ENCODE measurements at places on chromosomes 5 and 9. TPM values are rescaled to one million over a fixed set of nuclear protein-coding genes. Genes with fewer than 3 reads are reported as not detected.

The RPS23 gene
- 1,193 TPM for total RNA-seq

The TMEM161B gene
- total RNA-seq, result 12.3 TPM

The FBLL1 gene
- 0.29 TPM for total RNA-seq

The SPINK4 gene
- total RNA-seq, result 1.8 TPM

The PCDHA9 gene
- total RNA-seq, result under 0.01 TPM

The TMEFF1 gene
- 0.88 TPM for total RNA-seq

The BHMT gene
- 0.86 TPM for total RNA-seq

The FGF18 gene
- total RNA-seq, result under 0.01 TPM

The PRDM9 gene
- not detected for total RNA-seq

The PCDHA12 gene
- under 0.01 TPM for total RNA-seq

The SPATA31C1 gene
- total RNA-seq, result not detected

The ELL2 gene
- 116 TPM for total RNA-seq

The SH3RF2 gene
- total RNA-seq, result 4.2 TPM

The MYOZ3 gene
- total RNA-seq, result under 0.01 TPM

The PCDHA3 gene
- total RNA-seq, result 0.14 TPM

The DELE1 gene
- total RNA-seq, result 46.6 TPM

The ANKRD18A gene
- not detected for total RNA-seq

The DENND1A gene
- 25.5 TPM for total RNA-seq

The SHC3 gene
- total RNA-seq, result 15.3 TPM

The GMCL2 gene
- not detected for total RNA-seq

The NFIL3 gene
- total RNA-seq, result 35.2 TPM

The PTPN3 gene
- total RNA-seq, result 0.14 TPM

The SV2C gene
- not detected for total RNA-seq

The HACD4 gene
- 1.8 TPM for total RNA-seq

The TBCA gene
- 69.4 TPM for total RNA-seq

The CCL21 gene
- not detected for total RNA-seq

The KCNN2 gene
- total RNA-seq, result 0.88 TPM

The SIL1 gene
- 32.9 TPM for total RNA-seq

The PRLR gene
- 0.22 TPM for total RNA-seq

The ZSWIM6 gene
- total RNA-seq, result 9.2 TPM

The PCDHGB5 gene
- 27.4 TPM for total RNA-seq

The PCDHGA4 gene
- total RNA-seq, result 5.0 TPM

The ADCY2 gene
- not detected for total RNA-seq

The PCDHGA10 gene
- 14.0 TPM for total RNA-seq

The BTNL3 gene
- not detected for total RNA-seq

The SLC6A19 gene
- not detected for total RNA-seq

The C1QTNF3 gene
- total RNA-seq, result under 0.01 TPM

The GPX3 gene
- total RNA-seq, result 28.9 TPM
